ENCODE measurements at places on chromosomes 3 and 15. TPM values are rescaled to one million over a fixed set of nuclear protein-coding genes. Genes with fewer than 3 reads are reported as not detected.

- no peak for DNase-seq
Measured at GRCh38 chr3:65252266-65252665, 564.5 kb upstream of the ADAMTS9 start.

DNA sequence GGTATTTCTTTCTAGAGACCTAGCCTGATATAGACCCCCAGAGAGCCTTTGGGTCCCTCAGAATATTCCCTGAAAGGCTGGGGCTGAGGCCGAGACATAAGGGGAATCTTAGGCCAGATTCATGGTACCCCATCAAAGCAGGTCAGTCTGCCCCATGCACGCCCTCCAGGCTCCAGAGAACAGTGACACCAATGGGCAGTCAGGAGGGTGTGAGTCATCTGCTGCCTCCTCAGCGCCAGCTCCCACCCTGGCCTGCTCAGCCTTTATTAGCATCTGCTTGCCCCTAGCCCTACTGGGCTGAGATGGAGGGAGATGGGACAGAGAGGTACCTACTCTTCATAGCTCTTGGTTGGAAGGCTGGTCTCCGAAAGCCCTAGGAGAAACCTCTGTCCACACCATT, 14.3 kb upstream of the CAMKV start:
- DNase-seq, result no peak

DNA sequence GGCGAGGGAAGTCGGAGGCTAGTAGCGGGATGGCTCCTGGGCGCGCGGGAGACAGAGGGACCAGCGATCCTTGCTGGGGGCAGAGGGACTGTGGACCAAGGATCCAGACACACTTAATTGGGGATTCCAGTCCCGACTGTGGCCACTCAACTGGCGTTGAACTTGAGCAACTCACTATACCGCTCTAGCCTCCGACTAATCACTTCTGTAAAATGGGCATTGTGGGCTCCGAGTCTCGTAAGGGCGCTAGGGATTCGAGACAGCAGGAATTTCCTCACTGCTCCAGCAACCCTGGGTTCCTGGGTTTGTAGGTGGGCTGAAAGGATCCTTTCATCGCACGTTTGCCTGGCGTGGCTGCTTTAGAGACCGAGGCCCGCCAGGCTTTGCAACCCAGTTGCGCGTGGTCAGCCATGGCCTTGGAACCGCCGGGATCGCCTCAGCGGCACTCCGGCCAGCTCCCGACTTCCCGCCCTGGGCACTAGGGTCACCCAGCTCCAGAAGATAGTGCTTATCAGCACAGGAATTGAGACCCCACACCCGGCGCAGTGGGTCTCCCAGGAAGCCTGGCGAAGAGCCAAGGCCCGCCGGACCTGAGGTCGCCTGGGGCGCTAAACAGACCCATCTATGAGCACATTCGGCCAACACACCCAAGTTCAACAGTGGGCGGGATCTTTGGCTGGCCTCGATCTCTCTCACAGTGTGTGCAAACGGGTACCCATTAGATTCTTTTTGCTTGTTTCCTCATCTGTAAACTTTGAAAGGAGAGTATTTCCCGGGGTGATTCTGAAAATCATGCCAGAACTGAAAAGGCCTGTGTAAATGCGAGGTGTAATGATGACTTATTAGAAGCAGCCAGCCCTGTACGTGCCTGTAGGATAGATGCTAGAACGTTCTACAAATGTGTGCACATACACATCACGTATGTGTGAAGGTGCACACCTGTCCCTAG, 9.9 kb downstream of the FOXL2 start:
- no peak for DNase-seq

Gene SIDT1
- total RNA-seq, result 45.2 TPM

GRCh38 chr3:141085343-141086070, 34.4 kb downstream of the SPSB4 start:
- no peak for DNase-seq

GRCh38 chr3:21484057-21484827, 266.8 kb downstream of the ZNF385D start:
- DNase-seq, result no peak

Gene RHCG
- 0.79 TPM for total RNA-seq

Data from spinal cord (tissue), 10 donors.